ENCODE measurements at places on chromosomes 13 and 19.

DNA sequence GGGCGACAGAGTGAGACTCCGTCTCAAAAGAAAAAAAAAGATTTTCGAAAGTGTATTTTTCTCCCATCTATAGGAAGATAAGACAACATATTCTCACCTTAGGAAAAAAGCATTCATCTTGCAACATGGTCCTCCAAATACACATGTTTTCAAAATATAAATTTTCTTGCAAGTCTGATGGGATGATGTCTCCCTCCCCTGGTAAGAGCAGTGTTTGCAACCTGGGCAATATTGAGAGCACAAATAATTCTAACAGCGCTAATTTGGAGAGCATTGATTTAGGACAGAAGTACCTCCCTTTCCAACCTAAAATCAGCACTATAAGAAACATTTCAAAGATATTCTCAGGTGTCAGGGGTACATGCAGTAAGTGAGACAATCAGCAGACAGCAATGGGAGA, 61.0 kb upstream of the SHISA2 start:
- peak; percentile 9 for DNase-seq

DNA sequence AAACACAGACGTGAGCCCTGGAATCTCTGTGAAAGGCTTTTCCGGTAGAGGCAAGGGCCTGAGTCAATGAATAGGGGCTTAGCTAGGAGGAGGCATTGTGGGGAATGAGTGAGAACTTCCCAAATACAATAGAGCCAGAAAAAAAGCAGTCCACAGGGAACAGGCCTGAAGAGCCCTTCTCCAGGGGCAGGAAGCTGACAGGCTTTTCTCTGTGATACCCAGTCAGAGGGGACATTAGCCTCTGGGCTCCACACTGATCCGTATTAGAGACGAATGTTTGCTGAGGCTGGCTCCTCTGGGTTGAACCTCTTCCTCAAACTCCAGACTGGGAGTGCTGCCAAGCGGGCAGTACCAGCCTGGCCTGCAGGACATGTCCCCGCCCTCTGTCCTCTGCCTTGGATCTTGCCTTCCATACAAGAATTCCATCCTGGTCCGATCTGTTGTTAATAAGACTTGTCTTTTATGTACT, 2.3 kb downstream of the DHRS12 start:
- DNase-seq: no peak

DNA sequence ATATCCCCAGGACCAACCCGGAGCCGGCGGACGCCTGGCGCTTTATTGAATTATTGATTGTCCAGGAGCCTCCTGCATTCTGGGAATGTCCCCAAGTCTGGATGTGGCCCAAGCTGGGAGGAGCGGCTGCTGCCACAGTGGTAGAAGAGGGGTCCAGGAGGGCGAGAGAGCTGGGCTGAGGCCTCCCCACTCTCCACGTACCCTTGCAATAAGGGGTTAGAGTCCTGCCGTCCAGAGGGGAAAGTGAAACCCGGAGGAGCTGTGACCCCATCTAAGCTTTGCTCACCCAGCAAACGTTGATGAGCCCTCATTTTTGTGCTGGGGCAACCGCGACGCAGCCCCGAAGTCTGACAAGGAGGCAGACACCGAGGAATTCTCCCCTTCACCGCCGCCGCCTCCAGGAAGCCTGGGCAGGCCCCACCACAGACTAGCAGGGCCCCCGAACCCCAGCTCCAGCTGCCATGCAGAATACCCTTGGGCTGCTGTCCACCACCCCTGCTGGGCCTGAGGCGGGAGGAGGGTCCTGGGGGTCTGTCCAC, 1.4 kb upstream of the C2CD4C start:
- DNase-seq: no peak

- DNase-seq: peak; percentile 14
These were observed 3.9 kb downstream of the TTYH1 start for GRCh38 chr19:54418930-54419800.

GRCh38 chr13:110352735-110353134, 45.7 kb downstream of the COL4A2 start:
- no peak for DNase-seq

- DNase-seq: peak; percentile 17
These were observed 8.2 kb upstream of the LATS2 start for GRCh38 chr13:21069561-21070004.

DNA sequence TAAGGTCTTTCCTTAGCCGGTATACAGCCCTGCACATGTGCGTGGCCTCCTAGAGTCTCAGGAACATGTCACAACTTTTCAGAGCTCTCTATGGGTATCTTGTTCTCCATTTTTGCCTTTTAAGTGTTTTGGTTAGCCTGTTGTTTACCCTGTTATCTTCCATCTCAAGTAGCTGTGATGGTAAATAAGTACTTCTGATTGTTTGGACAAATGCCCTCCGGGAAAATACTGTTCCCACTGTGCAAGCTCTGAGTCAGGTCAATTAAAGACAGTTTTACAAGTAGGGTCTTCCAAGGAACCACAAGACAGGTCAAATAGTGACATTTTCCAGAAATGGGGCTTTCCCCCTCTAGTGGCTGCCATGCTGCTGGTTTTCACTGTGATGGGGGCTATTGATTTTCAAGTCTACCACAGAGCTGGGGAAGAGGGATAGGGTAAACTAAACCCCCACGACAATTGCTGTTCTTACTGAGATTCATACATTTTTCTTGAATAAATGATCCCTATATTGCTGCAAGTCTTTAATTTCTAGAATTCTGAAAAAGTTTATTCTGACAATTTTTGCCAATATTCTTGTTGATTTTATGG, 109.5 kb downstream of the TM9SF2 start:
- no peak for DNase-seq

DNA sequence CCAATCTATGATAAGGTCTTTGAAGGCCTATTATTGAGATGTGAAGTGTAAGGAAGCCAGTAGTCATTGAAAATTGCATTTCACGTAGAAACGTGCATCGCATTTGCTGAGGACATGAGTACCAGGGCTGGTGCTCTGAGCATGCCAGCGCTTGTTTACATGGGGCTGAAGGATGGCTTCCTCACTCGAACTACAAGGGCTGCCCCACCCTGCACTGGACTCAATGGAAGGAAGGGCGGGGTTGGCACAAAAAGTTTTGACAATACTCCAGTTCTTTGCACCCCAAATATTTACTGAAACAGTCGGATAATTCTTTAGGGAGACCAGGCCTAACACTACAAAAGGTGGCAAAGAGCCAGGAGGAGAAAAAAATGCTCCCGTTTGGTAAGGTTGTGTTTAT, 28.9 kb upstream of the MED4 start:
- no peak for DNase-seq

- no peak for DNase-seq
These were observed 45.8 kb downstream of the EPS15L1 start for GRCh38 chr19:16425993-16426392.

- DNase-seq: no peak
These were observed 24.4 kb downstream of the IL17D start for GRCh38 chr13:20727856-20728255.

DNA sequence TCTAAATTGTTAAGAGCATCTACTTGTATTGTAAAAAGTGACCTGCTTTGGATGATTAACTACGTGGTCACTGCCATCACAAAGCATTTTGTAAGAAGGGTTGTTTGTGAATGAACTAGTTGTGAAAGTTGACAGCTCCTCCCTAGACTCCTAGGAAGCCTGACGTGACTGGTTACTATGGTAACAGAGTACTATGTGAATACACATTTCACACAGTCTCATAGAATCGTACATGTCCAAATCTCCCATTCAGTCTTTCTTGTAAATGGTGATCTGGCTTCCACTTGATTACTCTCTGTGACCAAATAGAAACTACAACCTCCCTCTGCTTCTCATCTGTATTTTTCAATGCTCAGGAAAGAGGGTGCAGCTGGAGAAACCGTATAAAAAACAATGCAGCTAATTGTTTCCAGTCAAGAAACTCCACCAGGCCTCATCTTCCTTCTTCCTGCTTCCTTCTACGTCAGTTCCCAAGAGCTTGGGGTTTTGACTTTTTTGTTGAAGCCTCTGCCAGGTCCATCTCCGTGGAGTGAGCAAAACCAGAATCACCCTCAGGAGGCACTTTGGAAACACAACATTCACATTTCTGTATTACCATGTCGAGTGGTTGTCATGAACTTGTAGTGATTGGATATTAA, 83.4 kb downstream of the GPC6 start:
- DNase-seq: no peak

DNA sequence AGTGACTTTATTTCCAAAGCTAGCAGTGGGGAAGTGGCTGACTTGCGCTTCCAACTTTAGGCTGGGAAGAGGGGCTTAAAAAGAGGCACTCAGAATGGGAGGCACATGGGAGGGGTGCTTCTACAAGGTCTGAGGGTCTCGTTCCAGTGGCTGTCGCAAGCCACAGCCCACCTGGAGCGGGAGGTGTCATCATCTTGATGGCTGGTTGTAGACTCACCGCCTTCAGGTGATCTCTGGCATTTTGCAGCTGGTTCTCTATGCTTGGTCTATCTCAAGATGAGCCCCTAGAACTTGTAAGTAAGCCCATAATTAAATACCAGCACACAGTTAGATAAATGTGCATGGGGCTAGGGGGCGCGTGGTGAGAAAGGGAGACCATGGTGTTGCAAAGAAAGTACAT, 9.2 kb downstream of the TEX29 start:
- DNase-seq: no peak

Data from HuH-7.5 (cell line).